ENCODE measurements at places on chromosomes 11 and 22.

DNA sequence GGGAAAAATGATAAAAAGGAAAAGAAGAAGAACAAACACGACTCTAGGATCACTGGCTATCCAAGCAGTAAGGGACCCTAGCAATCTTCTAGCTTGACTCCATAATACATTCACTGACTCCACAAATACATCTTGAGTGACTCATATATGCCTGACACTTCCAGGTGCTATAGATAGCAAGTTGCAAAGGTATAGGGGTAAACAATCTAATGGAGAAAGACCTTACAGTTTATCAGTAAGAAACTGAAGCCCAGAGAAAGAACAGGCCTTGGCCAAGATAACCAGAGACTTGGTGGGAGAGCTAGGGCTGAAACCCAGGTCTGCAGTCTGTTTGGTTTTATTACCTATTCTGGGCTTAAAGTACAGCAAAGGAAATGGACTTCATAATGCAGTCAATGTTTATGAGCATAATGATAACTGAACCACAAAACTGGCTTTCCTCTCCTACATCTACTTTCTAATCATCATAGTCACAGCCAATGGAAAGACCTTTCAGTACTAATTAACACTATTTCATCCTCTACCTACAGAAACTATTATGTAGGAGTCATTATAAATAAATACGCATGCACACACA, 19.7 kb upstream of the SLC5A1 start:
- DNase-seq = no peak

DNA sequence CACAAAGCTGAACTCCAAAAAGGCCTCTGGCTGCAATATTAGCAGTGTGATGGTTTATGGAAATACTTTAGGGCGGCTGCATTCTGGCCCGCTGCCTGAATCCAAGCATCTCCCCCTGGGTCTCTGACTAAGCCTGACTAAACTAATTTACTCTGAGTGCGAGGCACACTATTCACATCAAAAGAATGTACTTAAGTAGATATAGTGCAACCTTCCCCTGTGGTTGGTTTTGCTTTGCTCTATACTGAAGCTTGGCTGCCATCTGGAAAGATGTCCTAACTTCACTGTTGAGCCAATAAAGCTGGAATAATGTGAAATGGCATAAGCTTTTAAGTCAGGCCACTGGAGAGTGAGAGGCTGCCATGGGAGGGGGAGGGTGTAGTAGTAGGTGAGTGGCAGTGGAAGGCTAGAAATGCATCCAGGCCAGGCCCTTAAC, 321.6 kb downstream of the AASDHPPT start:
- no peak for DNase-seq

GRCh38 chr11:125170001-125170509, 5.5 kb downstream of the PKNOX2 start:
- no peak for DNase-seq

- DNase-seq = peak; percentile 45
Measured at GRCh38 chr11:121456151-121456550, 3.4 kb upstream of the SORL1-AS1 start.

DNA sequence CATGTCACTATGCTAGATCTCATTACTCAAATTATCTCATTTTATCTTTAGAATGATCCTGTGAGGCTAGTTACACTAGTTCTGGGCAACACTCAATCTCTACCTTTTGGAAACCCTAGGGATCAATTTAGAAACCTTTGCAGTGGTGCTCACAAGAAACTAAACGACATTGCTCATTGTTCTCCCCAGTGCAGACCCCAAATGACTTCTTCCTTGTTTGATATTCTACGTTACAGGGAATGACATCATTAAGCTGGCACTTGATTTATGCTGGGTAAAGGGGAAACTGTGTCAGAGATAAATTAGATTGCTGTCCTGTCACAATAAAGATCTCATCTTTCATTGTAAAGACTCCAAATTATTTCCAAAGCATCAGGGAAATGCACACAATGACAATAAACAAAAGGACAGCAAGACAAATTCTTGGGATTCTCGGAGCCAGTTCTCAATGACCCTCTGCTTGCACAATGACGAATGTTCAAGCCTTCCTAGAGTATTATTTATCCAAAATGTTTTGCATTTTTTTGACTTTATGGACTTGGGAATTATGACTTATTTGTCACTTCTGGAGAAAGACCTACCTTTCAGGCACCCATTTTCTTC, 1121.8 kb upstream of the TENM4 start:
- DNase-seq = no peak

- DNase-seq = no peak
Measured at GRCh38 chr11:114970927-114971645, 292.8 kb downstream of the NXPE2 start.

- DNase-seq = no peak
Measured at GRCh38 chr22:39908737-39909136, 7.9 kb downstream of the GRAP2 start.

GRCh38 chr22:44550711-44551491, 52.9 kb upstream of the RTL6 start:
- DNase-seq = peak; percentile 79
